ENCODE measurements at places on chromosomes 6 and 20. TPM values are rescaled to one million over a fixed set of nuclear protein-coding genes. Genes with fewer than 3 reads are reported as not detected.

GRCh38 chr6:11650025-11650696, 112.6 kb downstream of the TMEM170B start:
- no peaks in the 10 kb centered on the region for H3K36me3 ChIP-seq
- H3K4me3 ChIP-seq, result no peak overlapping the region
- H3K27ac ChIP-seq, result no peak overlapping the region
- peaks cover 3% of the 10 kb centered on the region for H3K27me3 ChIP-seq

GRCh38 chr6:8627085-8627861, 191.9 kb upstream of the SLC35B3 start:
- H3K36me3 ChIP-seq, result no peaks in the 10 kb centered on the region
- no peak for DNase-seq
- no peaks in the 10 kb centered on the region for H3K4me1 ChIP-seq
- H3K27me3 ChIP-seq, result no peaks in the 10 kb centered on the region
- H3K4me3 ChIP-seq, result no peak overlapping the region
- no peak overlapping the region for H3K27ac ChIP-seq

DNA sequence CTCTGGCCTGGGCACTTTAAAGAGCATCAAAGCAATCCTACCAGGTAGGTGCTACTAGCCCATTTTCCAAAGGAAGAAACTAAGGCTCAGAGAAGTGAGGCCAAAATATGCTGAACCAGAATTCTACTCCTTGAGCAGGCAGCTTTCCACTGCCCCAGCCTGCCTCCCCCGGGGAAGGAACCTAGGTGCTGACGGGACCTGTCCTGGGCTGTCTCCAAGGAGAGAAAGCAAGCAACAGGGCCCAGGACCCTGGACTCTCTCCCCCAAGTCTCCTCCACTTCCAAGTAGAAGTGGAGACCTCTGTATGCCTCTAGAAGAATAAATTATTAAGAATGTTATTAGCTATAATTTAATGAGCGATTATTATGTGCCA, 159.5 kb downstream of the MRPL14 start:
- H3K36me3 ChIP-seq, result no peaks in the 10 kb centered on the region
- no peak for DNase-seq
- no peak overlapping the region for H3K4me3 ChIP-seq
- peaks cover 21% of the 10 kb centered on the region for H3K27me3 ChIP-seq

GRCh38 chr6:80433010-80433672, 326.7 kb downstream of the BCKDHB start:
- peaks cover 8% of the 10 kb centered on the region for H3K36me3 ChIP-seq
- H3K27ac ChIP-seq, result no peak overlapping the region

- H3K4me3 ChIP-seq, result no peak overlapping the region
- no peak overlapping the region for H3K27ac ChIP-seq
- DNase-seq, result no peak
- peaks cover 23% of the 10 kb centered on the region for H3K27me3 ChIP-seq
These were observed 97.7 kb downstream of the TMEM242 start for GRCh38 chr6:157225575-157225995.

DNA sequence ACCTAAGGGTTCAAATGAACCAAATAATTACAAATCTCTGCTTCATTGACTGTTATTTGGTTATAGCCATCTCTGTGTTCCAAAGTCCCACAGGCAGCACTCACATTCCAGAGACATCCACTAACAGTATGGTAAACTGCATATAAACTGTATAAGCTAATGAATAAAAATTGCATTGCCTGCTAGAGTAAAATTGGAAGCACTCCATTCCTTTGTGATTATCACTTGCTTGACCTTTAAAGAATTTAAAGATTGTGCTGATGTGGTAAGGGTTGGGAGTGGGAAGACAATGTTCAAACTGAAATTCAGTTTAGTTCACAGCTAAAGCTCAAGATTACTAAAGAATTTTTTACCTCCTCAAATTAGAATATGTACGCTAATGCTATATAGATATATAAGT, 31.0 kb upstream of the OSTM1 start:
- no peak for DNase-seq
- peaks cover 42% of the 10 kb centered on the region for H3K27me3 ChIP-seq
- no peaks in the 10 kb centered on the region for H3K36me3 ChIP-seq
- H3K4me1 ChIP-seq, result no peaks in the 10 kb centered on the region

- H3K27ac ChIP-seq, result no peak overlapping the region
- no peak for DNase-seq
- no peak overlapping the region for H3K4me3 ChIP-seq
- H3K4me1 ChIP-seq, result no peaks in the 10 kb centered on the region
These were observed 8.8 kb downstream of the CDH4 start for GRCh38 chr20:61260905-61261304.

GRCh38 chr20:45174434-45175364, at the start of gene PI3:
TSS of gene PI3 (plus strand) at chr20:45174902. CDS start at chr20:45174923, 21 bp downstream.
- H3K27ac ChIP-seq, result no peak within 1 kb of the TSS
- no peaks in the 10 kb centered on the region for H3K4me1 ChIP-seq
- no peak for DNase-seq
- no peak within 1 kb of the TSS for H3K4me3 ChIP-seq
- H3K27me3 ChIP-seq, result peaks cover 7% of the 10 kb centered on the region

DNA sequence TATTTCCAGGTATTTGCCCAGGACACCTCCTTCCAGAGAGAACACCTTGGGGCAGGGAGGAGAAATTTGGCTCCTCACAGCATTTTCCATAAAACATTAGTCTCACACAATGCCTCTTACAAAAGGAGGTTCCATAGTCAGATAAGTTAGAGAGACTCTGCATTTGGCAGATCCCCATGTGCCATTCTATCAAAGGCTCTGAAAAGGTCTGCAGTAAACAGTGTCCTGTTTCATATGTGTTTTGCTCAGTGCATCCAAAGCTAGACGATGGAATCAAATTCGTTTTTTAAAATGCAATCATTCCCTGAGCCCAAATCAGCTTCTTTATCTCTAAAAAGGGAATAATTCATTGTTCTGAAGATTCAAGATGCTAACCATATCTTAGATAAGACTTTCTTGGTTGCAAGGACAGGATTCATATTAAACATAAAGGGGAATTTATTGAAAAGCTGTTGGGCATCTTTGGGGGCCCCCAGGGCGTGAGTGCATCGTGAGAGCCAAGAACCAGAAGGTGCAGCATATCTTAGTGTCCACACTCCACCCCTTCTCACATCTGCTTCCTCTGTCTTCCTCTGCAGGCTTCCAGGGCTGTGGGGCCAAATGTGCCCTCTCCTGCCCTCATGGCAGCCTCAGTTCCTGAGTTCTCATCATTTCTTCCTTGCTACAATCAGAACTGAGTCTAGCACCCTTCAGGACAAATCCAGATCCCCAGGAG, 41.4 kb upstream of the MLN start:
- no peak overlapping the region for H3K4me3 ChIP-seq
- H3K4me1 ChIP-seq, result peaks cover 3% of the 10 kb centered on the region
- H3K27ac ChIP-seq, result no peak overlapping the region
- H3K27me3 ChIP-seq, result peaks cover 14% of the 10 kb centered on the region
- no peaks in the 10 kb centered on the region for H3K36me3 ChIP-seq
- DNase-seq, result no peak

DNA sequence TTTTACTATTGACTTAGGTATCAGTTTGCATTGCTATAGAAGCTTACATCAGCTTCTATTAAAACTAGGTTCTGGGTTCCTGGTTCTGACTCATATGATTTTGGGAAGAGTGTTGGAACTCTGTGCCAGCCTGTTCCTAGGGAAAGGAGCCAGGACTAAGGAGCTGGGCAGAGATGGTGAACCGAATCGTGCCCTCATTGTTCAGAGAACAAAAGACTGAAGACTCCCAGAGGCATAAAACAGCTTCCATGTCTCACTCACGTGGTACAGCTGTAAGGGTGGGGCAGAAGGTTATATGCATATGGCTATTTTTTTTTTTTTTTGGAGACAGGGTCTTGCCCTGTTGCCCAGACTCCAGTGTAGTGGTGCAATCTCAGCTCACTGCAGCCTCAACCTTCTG, 89.1 kb upstream of the THBS2 start:
- no peaks in the 10 kb centered on the region for H3K36me3 ChIP-seq
- no peak overlapping the region for H3K4me3 ChIP-seq
- peaks cover 8% of the 10 kb centered on the region for H3K4me1 ChIP-seq
- peaks cover 14% of the 10 kb centered on the region for H3K27me3 ChIP-seq
- no peak for DNase-seq

GRCh38 chr6:52509281-52510212, 67.3 kb downstream of the TRAM2 start:
- no peak for DNase-seq
- peaks cover 6% of the 10 kb centered on the region for H3K36me3 ChIP-seq
- H3K27ac ChIP-seq, result no peak overlapping the region
- no peak overlapping the region for H3K4me3 ChIP-seq
- H3K27me3 ChIP-seq, result no peaks in the 10 kb centered on the region

GRCh38 chr6:31368461-31368860, 11.5 kb upstream of the HLA-B start:
- no peaks in the 10 kb centered on the region for H3K36me3 ChIP-seq
- H3K27me3 ChIP-seq, result peaks cover 65% of the 10 kb centered on the region
- peaks cover 2% of the 10 kb centered on the region for H3K4me1 ChIP-seq
- no peak overlapping the region for H3K4me3 ChIP-seq

GRCh38 chr6:108796875-108797274, 51.3 kb upstream of the ARMC2 start:
- peaks cover 70% of the 10 kb centered on the region for H3K4me1 ChIP-seq
- DNase-seq, result no peak
- no peak overlapping the region for H3K4me3 ChIP-seq
- no peaks in the 10 kb centered on the region for H3K27me3 ChIP-seq
- H3K27ac ChIP-seq, result peak overlapping the region; percentile 72

RNF182 gene
- 1.9 TPM for total RNA-seq

SERPINB1 gene
- total RNA-seq, result 57.4 TPM

EPPIN gene
- not detected for total RNA-seq

COX4I2 gene
- total RNA-seq, result not detected

SSTR4 gene
- total RNA-seq, result not detected

WFDC10A gene
- total RNA-seq, result not detected

CST1 gene
- 1.6 TPM for total RNA-seq

SNAI1 gene
- 1.7 TPM for total RNA-seq

MPIG6B gene
- total RNA-seq, result not detected

C6orf141 gene
- total RNA-seq, result 12.3 TPM

SRSF6 gene
- total RNA-seq, result 381 TPM
